ENCODE measurements at places on chromosomes 5 and 9.

DNA sequence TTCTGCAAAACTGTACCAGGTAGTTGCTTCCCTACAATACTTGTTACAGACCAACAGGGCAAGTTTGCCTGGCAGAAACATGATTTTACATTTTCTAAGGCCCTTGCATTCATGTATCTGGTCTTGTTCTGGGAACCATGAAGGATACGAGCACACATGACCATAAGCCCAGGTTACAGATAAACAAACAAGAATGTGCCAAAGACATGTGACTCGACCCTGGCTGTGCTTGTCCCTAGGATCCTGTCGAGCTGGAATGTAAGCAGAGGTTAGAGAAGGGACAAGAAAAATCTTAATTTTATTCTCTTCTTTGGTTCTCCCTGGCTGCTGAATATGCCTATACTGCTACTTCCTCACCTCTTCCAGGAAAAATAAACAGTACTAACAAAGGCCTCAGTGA, 32.5 kb downstream of the PTCH1 start:
- DNase-seq: no peak

DNA sequence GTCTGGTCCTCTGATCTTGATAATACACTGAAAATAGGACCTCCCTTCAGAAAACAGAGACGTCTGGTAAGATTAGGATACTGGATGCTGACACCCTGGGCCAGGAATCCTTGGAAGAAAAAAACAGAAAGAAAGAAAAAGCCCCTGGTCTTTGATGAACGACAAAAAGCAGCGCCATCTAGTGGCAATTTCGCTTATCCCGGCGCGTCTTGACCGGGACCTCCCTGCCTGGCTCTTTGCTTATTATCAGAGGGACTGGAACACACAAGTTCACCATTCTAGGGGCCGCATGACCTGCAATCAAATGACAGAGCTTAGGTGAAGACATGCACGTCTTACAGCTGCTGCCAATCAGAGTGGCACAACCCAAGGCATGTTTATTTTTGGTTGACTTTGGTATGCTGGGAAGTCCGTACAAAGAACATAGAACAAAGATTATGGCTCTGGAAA, 114.9 kb upstream of the NFIB start:
- DNase-seq: peak; percentile 82

DNA sequence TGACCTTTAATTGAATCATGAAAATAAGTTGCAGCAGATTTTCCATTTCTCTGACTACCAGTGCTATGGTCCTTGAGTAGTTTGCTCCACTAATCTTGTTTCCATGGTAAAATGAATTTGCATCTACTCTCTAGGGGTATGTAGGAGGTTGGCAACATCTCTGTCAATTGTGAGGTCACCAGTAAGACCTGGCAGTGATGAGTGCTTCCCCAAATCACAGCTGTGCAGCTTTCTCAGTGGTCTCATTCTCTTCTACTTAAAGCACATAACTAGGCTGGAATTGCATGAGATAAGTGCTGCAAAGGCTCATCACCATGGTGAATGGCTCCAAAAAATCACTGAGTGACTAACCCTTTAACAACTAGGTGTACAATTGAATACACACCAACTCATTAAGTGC, 36.3 kb downstream of the ADAMTS19 start:
- DNase-seq: no peak

DNA sequence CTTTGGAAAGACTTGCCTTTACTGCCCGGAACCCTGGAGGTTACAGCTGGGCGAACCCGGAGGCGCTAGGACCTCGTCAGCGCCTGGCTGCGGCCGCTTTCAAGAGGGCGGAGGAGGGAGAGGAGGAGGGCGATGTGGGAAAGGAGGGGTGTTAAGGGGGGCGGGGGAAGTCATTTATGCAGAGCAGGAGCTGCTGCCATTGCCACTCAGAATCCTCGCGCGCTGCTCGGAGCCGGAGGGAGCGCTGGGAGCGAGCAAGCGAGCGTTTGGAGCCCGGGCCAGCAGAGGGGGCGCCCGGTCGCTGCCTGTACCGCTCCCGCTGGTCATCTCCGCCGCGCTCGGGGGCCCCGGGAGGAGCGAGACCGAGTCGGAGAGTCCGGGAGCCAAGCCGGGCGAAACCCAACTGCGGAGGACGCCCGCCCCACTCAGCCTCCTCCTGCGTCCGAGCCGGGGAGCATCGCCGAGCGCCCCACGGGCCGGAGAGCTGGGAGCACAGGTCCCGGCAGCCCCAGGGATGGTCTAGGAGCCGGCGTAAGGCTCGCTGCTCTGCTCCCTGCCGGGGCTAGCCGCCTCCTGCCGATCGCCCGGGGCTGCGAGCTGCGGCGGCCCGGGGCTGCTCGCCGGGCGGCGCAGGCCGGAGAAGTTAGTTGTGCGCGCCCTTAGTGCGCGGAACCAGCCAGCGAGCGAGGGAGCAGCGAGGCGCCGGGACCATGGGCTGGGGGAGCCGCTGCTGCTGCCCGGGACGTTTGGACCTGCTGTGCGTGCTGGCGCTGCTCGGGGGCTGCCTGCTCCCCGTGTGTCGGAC, at the start of gene PCSK5:
Gene PCSK5, plus strand, starts transcription at position 202 of the 805 bp plus-strand sequence. Its CDS starts 509 bp downstream, at position 711.
- DNase-seq: peak; percentile 73

- DNase-seq: no peak
Measured at GRCh38 chr5:5304361-5305020, 118.0 kb upstream of the ICE1 start.

DNA sequence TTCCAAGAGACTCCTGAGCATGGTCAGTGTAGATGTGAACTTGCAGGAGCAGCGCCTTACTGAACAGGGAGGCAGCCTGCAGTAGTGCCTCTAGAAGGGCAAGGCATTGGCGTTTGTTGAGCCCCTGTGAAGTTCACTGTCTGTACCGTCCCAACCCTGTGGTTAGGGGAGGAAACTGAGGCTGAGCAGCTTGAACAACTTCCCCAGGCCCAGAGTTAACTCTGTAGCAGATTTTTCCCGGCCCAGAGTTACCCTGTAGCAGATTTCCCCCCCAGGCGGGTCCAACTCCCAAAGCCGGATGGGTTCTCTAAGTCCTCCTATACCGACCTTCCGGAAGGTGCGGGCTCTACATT, 9.6 kb downstream of the LMX1B start:
- DNase-seq: no peak

- DNase-seq: no peak
Measured at GRCh38 chr5:119336262-119336661, 19.6 kb upstream of the TNFAIP8 start.

DNA sequence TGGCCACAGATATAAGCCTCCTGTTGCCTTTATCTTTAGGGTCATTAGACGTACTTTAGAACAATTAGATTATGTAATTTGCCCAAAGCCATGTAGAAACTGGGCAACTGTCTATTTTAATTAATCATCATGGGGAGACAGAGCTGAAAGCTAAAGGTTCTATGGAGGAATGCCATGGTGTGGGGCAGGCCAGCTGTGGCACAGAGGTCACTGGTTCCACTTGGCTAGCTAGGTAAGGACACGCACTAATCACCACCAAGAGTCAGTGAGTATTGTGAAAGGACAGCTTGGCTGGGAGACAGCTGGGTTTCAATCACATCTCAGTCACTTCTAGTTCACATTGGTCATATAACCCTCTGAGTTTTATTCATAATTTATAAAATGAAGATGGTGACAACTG, 81.7 kb downstream of the HMHB1 start:
- no peak for DNase-seq

DNA sequence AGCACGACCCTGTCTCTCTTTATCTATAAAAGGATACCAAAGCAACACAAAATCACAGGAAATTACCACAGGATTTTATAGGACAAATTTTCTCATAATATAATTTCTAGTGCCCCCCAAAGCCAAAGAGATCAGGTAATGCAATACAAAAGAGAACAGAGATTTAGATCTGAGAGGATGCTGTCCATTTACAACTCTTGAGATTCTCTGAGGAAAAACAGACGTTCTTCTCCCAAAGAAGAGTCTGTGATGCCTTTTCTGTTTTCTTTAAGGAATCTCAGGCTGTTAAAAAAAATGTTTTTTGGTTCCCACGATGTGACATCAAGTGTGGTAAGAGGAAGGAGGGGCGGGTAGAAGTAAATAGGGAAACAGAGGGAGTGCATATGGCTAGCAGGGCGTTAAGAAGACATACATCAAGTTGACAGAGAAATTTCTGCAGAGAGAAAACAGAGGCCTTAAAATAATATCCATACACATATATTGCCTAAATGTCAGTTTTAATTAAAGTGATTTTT, 274.7 kb downstream of the YTHDC2 start:
- DNase-seq: no peak

GRCh38 chr9:81814401-81814793, 113.8 kb upstream of the SPATA31D4 start:
- no peak for DNase-seq

GRCh38 chr5:157665467-157666070, 5.8 kb upstream of the C5orf52 start:
- DNase-seq: no peak

DNA sequence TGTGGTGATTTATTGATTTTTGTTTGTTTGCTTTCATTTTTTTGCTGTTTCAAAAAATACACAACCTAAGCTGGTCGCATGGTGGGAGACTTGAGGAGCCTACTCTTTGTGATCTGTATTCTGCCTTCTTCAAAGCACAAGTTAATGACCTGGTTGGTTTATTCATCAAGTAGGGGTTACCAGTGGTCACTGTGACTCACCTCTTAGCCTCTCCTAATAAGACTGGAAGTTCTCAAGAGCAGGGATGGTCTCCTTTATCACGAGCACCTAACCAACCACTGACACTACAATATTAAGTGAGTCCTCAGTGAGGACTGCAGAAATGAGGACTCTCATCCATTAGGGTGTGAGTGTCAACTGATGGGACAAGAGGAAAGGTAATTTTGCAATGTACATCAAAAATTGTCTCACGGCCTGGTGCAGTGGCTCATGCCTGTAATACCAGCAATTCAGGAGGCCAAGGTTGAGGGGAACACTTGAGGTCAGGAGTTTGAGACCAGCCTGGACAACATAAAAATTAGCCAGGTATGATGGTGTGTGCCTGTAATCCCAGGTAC, 13.6 kb upstream of the MTMR12 start:
- DNase-seq: no peak

GRCh38 chr9:134005381-134005780, 13.3 kb upstream of the VAV2 start:
- DNase-seq: no peak

DNA sequence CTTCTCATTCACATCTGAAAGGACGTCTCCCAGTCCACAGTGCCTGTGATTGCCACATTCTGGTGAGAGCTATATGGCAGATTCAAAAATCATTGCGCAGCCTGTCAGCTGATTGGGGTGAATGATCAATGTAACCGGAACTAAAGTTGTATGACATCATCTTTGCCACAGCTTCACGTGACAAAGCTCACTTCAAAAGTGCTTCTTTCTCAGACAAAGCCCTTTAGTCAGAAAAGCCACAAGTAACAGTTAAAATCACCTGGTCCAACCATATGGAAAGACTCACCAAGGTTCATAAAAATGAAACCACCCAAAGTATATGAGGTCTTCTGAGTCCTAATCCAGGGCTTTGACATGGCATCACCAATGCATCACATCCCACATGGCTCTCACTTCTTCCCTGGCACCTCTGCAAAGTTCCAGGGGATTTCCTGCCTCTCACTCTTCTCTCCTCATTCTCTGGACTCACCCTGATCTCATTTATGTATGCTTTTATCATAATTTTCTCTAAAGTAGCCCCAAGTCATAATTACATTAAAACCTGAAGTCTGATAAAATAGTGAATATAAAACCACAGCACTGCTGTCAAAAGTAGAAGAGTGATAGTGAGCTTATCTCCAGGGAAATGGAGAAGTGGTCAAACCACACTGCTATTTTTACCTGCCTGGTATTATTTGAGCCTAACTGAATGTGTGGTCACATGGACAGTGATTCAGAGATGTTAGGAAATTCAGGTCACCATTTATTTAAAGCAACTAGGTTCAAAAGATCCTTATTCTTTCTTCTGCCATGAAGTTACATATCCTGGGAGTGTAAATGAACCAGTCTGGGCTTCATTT, 193.1 kb upstream of the PTGER4 start:
- DNase-seq: no peak

GRCh38 chr5:65812648-65813047, 90.6 kb downstream of the NLN start:
- DNase-seq: no peak

- no peak for DNase-seq
Measured at GRCh38 chr5:60792438-60792837, 51.6 kb downstream of the ELOVL7 start.

GRCh38 chr9:126504977-126505455, 108.7 kb upstream of the LMX1B start:
- DNase-seq: no peak

GRCh38 chr9:119789987-119790386, 420.8 kb upstream of the BRINP1 start:
- no peak for DNase-seq

- DNase-seq: no peak
Measured at GRCh38 chr5:40121236-40121635, 558.5 kb upstream of the PTGER4 start.

DNA sequence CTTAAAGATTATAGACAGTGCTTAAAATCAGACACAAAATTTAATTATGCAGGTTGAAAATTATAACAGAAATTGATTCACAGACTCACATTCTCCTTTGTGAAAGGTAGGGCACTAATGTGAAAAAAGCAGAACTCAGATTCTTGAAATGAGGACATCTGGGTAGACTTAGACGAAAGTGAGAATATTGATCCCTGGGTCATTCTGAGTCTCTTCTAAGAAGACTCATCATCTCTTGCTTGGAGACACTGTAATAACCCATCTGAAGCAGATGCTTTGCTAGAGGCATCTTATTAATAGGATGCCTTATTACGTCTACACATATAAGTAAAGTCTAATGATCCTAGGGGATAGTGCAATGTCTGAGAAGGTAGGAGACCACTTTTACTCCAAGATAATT, 274.4 kb downstream of the HINT1 start:
- no peak for DNase-seq

DNA sequence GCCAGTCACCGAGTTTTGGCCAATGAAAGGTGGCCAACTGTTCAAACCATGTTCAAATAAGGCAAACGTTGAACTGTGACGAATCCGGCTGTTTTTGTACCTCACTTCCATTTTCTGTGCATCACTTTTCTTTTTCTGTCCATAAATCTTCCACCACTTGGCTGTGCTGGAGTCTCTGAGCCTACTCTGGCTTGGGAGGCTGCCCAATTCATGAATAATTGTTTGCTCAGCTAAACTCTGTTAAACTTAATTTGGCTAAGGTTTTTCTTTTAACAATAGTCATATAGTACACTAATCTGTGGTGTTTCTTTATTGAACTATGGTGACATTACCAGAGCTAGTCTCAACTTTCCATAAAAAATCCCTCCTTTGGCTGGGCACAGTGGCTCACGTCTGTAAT, 11.3 kb downstream of the NIM1K start:
- DNase-seq: no peak
